ENCODE measurements at places on chromosomes 1 and 21. TPM values are rescaled to one million over a fixed set of nuclear protein-coding genes. Genes with fewer than 3 reads are reported as not detected.

FMO5 gene
- 7.0 TPM for polyA plus RNA-seq

ADPRS gene
- 34.1 TPM for polyA plus RNA-seq

TDRD5 gene
- 4.0 TPM for polyA plus RNA-seq

TBX19 gene
- polyA plus RNA-seq, result 4.0 TPM

SPRR3 gene
- polyA plus RNA-seq, result 0.17 TPM

LRRN2 gene
- polyA plus RNA-seq, result 12.8 TPM

MEX3A gene
- polyA plus RNA-seq, result 51.2 TPM

UQCRHL gene
- polyA plus RNA-seq, result 1.4 TPM

SLC9C2 gene
- polyA plus RNA-seq, result 0.52 TPM

NBPF6 gene
- polyA plus RNA-seq, result not detected

- DNase-seq, result no peak
Observed at GRCh38 chr1:8780405-8780804, 37.0 kb downstream of the RERE start.

DNA sequence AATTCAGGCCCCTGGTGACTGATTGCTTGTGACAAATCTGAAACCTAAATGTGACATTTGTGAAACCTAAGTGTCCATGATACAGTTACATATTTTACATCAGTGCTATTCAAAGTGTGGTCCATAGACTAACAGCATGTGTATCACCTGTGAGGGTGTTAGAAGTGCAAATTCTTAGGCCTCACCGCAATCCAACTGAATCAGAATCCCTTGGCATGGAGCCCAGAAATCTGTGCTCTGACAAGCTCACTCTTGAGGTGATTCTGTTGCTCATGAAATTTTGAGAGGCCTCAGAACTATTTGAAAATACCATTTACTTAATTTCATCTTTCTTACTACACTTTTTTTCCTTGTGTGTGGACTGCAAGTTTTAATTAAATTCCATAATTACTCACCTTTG lies 587.9 kb downstream of the ADGRL2 start:
- no peak for DNase-seq

DNA sequence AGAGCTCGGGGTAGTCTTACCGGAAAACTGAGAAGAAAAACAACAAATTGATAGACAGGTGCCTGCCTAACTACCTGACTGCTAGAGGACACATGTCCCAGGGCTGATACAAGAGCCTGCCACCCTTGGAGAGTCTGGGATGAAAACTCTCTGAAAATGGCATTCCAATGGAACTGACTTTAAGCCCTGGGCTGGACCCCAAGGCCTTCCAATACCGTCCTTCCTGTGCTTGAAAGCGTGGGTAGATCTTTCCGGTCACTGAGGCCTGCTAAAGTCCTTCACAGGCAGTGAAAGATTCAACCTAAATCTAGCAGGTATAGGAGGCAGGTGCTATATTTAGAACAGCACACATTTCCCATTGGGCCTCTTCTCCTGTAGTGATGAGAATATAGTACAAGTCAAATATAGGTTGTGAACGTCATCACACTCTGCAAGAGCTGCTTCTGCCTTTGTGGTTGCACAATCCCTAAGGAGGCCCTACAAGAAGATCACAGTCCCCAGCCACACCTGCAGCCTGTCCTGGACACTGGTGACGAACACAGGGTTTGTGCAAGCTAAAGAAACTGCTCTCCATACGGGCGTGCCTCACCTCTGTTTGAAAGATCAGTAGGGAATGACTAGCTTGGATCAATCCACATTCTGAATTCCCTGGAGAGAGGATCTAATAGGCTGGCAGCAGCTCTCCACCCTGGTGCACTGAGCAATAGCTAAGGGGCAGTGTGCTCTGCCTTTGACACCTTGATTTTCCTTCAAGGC lies 876 bp upstream of the CHML start:
- no peak for DNase-seq

DNA sequence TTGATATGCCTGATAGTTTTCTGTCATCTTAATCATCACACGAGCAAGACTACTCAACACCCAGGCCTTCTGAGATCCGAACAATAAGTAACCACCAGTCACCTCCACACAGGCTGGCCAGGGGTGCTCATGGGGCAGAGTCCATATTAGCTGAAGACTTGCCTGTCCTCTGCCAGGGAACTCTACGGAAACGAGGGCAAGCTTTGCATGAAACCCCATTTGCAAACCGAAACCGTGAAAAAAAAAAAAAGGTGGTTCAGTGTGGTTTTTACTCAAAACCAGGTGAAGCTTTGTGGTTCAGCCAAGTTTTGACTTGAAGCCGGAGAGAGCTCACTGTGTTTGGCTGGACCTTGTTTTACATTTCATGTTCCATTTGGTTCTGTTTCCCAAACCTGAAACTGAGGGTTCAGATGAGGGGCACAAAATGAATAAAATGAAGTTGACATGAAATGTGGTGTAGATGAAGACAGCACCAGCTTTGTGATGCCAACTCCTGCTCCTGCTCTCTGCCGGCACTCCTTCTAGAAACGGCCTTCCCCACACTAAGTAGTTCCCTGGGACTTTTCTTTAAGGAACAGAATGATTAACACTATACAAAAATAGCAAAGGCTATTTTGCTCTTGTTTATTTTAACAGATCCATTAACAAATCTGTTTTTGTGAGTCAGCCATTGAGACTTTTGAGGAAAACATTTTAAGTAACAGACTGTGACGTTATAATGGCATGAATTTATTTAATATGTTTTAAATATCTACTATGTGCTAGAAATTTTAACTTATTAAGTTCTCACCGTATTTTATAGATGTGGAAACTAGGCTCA lies 74.7 kb downstream of the RUNX1 start:
- no peak for DNase-seq

GRCh38 chr1:7606096-7606495 lies 165.0 kb upstream of the VAMP3 start:
- DNase-seq, result no peak

DNA sequence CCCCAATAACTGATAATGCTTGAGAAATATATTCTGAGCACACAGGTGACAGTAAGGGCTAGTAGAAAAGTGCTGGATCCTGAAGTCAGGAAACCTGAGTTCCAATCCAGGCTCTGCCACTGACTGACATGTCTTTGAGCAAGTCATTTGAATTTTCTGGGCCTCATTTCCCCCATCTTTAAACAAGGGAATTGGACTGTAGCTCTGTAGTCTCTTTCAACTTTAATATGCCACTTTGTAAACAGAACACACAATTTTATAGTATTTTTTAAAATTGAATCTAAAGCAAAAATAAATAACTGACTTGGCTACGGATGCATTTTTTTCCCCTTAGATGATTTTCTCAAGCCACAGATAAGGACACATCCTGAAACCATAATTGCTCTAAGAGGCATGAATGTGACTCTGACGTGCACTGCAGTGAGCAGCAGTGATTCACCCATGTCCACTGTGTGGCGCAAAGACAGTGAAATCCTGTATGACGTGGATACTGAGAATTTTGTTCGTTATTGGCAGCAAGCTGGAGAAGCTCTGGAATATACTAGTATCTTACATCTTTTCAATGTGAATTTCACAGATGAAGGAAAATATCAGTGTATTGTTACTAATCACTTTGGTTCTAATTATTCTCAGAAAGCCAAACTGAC lies 37.0 kb downstream of the LRIG2 start:
- no peak for DNase-seq

DNA sequence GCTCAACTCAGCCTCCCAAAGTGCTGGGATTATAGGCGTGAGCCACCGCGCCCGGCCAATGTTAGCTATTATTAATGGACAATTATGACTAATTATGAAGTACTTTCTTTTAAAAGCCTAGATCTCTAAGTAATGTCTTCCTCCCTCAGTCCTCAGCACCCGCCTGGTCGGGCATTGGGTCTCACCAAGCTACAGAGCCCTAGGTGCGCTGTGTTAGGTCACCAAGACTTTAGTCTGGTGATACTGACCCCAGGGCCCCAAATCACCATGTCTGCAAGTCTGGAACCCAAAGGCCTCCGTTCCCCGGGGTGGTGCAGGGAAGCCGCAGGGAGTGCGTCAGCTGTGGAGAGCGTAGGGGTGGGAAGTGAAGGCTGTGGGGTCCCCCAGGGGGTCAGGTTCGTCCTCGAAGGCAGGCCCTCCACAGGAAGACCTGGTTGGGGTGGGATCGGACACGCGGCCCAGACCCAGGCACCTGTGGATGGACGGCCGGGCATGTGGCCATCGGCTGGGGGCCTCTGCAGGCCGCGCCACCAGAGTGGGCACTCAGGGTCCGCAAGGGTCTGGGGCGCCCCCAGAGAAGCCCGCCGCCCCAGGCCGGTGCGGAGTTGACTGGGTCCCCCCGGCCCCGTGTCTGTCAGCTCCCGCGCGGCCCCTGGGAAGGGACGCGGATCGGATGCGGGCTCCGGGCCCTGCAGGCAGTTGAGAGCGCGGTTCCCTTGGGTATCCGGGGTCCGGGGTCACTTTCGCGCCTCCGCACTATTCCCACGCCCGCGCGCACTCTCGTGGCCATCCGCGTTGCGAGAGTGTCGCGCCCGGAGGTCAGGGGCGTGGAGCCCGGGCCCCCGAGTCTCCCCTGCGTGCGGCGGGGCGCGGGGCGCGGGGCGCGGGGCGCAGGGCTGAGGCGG lies 710 bp upstream of the PDXK start:
- DNase-seq, result no peak

GRCh38 chr21:32101277-32101676 lies 177.6 kb downstream of the MIS18A start:
- DNase-seq, result no peak

DNA sequence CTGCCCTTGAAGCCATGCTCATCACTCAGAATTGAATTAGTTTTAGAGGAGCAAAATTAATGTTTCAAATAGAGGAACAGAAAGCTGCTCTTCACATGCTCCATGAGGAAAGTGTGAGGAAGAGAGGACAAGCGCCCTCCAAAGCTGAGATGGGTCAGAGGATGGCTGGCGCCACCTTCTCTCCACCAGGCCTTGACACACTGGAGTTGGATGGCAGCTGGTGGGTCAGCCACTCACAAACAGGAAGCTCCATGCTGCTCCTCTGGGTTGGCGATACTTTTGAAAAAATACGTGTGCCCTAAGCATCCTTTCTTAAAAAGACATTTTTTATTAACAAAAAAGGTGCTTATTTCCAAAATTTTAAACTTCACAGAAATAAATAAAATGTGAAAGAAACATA lies 3.1 kb upstream of the CD2 start:
- DNase-seq, result no peak

GRCh38 chr1:202193614-202194327 lies at the start of gene LGR6:
LGR6 (plus strand) TSS chr1:202193799; CDS start chr1:202193990, 191 bp downstream.
- no peak for DNase-seq

- no peak for DNase-seq
Observed at GRCh38 chr1:220342853-220343252, 70.6 kb upstream of the RAB3GAP2 start.

- no peak for DNase-seq
Observed at GRCh38 chr21:45834821-45835293, 146.7 kb upstream of the COL6A1 start.

DNA sequence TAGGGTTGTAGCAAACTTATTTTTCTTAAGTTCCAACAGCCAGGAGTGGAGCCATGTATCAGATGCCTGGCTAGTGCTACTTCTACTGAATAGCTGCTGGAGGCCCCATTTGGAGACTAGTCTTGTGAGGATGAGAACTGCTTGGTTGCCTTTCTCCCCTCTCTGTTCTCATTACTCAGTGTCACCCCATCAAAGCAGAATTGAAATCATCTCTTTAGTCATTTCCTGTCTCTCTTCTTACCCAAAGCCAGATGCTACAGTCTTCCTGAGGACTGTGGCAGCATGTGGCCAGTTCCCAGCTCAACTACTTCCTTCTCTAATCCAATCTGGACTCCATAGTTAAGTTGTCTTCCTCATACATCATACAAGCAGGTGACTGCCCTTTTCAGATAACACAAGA lies 197.5 kb downstream of the BRINP2 start:
- no peak for DNase-seq

GRCh38 chr1:200311256-200311655 lies 98.6 kb downstream of the ZNF281 start:
- DNase-seq, result no peak

- DNase-seq, result no peak
Observed at GRCh38 chr1:207306603-207307002, 14.9 kb upstream of the CD55 start.

DNA sequence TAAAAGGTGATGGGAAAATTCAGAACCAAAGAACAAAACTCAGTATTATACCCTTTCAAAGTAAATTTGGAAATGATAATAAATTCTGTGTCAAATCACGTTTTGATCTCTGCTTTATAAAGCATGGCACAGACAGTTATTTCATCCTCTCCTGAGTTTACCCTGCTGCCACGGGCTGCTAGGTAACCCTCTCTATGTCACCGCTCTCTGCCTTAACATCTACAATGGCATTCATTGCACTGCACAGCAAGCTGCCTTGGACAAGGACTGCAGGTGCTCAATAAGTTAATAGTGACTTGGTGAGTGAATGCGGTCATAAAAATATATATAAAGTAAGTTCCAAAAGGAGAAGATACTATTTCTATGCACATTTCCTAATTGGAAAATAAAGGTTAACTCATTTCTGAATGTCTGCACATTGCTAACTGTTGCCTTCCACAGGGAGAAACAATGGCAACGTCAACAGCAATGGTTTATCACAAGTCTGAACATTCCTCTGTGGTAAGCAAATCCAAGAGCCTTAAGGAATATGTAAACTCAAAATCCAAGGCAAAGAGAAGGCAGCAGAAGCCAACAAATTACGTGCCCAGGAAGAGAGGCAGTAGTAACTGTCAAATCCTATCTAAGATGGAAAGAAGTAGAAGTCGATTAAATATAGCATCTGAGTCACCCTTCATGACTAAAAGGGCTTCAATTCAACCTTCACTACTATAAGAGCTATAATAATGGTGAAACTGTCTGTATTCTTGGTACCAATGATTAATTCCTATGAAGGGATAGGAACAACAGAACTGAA lies 19.4 kb downstream of the FYB2 start:
- no peak for DNase-seq

DNA sequence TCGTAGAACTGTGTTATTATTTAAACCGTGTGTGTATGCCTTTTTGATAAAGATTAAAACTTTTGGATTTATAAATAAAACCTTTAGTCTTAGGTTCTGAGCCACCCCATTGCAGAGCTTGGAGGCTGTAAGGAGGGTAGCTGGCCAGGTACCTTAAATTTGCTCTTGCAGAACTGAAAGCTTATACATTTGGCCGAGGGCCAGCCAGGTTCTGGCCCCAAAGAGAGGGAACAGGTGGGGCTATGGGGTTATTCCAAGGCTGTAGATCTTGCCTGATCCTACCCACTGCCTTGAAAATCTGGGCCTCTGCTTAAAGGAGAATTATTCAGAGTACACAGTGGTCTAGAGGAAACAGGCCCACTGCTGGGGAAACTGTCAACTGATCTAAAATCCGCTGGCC lies 59.6 kb downstream of the CAMK2N1 start:
- no peak for DNase-seq

DNA sequence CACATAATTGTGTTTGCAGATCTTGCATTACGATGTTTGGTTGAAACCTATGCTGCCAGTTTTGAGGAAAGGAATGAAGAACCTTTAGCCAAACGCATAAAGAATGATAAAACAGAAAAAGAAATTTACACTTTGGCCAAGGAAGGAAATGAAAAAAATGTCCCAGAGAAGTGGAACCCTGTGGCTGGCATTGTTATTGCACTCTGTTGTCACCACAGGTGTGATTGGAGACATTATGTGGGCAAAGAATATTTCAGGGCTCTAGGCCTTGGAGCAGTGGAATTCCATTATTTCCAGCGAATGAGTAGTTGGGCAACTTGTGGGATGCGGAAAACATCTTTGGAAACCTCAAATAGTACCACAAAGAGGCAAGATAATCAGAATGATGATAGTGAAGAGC lies 14.9 kb downstream of the TRMT13 start:
- DNase-seq, result no peak
